ENCODE measurements at places on chromosomes 2 and 18. TPM values are rescaled to one million over a fixed set of nuclear protein-coding genes. Genes with fewer than 3 reads are reported as not detected.

The AKAIN1 gene
- total RNA-seq = not detected

GRCh38 chr18:3345885-3346284, 84.0 kb downstream of the MYL12B start:
- no peak overlapping the region for H3K27ac ChIP-seq
- no peaks in the 10 kb centered on the region for H3K27me3 ChIP-seq
- no peaks in the 10 kb centered on the region for H3K4me1 ChIP-seq

GRCh38 chr2:8149985-8150539, 531.8 kb upstream of the ID2 start:
- H3K27ac ChIP-seq = no peak overlapping the region
- no peak overlapping the region for H3K4me3 ChIP-seq
- H3K4me1 ChIP-seq = no peaks in the 10 kb centered on the region
- no peaks in the 10 kb centered on the region for H3K36me3 ChIP-seq
- no peak for DNase-seq
- H3K27me3 ChIP-seq = no peaks in the 10 kb centered on the region

- peaks cover 70% of the 10 kb centered on the region for H3K27me3 ChIP-seq
- no peak overlapping the region for H3K27ac ChIP-seq
- peak; percentile 28 for DNase-seq
- H3K4me3 ChIP-seq = peak overlapping the region; percentile 11
- peaks cover 9% of the 10 kb centered on the region for H3K4me1 ChIP-seq
Measured at GRCh38 chr2:174729797-174730697, 34.2 kb downstream of the CHRNA1 start.

GRCh38 chr2:84526562-84526961, 10.3 kb downstream of the DNAH6 start:
- H3K27me3 ChIP-seq = no peaks in the 10 kb centered on the region
- no peaks in the 10 kb centered on the region for H3K36me3 ChIP-seq
- no peak for DNase-seq
- no peaks in the 10 kb centered on the region for H3K4me1 ChIP-seq
- no peak overlapping the region for H3K27ac ChIP-seq
- no peak overlapping the region for H3K4me3 ChIP-seq

- DNase-seq = no peak
- H3K4me3 ChIP-seq = no peak overlapping the region
- H3K4me1 ChIP-seq = no peaks in the 10 kb centered on the region
- no peaks in the 10 kb centered on the region for H3K36me3 ChIP-seq
Measured at GRCh38 chr2:174981331-174981730, 23.9 kb downstream of the CHN1 start.

GRCh38 chr2:30282721-30283120, 51.4 kb downstream of the LBH start:
- no peaks in the 10 kb centered on the region for H3K36me3 ChIP-seq
- no peak overlapping the region for H3K4me3 ChIP-seq
- H3K27ac ChIP-seq = no peak overlapping the region

GRCh38 chr2:81389203-81389602, 1084.7 kb upstream of the LRRTM1 start:
- no peaks in the 10 kb centered on the region for H3K36me3 ChIP-seq
- no peak overlapping the region for H3K27ac ChIP-seq
- H3K4me1 ChIP-seq = no peaks in the 10 kb centered on the region
- no peaks in the 10 kb centered on the region for H3K27me3 ChIP-seq

DNA sequence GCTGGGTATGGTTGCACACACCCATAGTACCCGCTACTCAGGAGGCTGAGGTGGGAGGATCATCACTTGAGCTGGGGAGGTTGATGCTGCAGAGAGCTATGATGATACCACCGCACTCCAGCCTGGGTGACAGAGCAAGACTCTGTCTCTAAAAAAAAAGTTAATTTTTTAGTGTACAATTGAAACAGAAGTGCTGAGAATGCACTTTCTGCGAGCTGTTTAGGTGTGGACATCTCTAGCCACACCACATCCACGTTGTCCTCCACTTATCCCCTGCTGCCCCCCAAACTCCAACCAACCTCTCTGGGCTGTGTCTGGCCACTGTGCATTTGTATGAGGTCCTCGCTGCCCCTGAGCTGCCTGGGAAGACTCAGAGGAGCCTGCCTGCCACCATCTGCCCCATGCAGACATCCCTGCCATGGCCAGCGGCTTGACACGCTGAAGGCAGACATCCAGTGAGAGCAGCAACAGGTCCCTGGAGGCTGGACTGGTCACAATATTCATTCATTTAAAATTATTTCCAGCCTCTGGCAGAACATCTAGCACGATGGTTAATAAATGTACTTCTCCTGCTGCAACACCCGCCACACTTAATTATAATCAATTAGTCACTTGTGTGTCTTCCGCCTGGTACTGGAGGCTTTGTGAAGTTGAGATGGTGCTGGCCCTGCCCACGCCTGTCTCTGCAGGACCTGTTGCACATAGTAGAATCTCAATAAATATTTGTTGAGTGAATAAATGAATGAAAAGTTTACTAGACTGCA, 3.7 kb upstream of the AFF3 start:
- no peak overlapping the region for H3K4me3 ChIP-seq
- no peaks in the 10 kb centered on the region for H3K4me1 ChIP-seq
- no peak for DNase-seq
- H3K27me3 ChIP-seq = no peaks in the 10 kb centered on the region

- no peaks in the 10 kb centered on the region for H3K27me3 ChIP-seq
- H3K36me3 ChIP-seq = no peaks in the 10 kb centered on the region
- H3K4me3 ChIP-seq = no peak overlapping the region
- H3K27ac ChIP-seq = peak overlapping the region; percentile 55
- H3K4me1 ChIP-seq = peaks cover 17% of the 10 kb centered on the region
Measured at GRCh38 chr18:45255197-45255890, 359.9 kb upstream of the SLC14A2 start.

DNA sequence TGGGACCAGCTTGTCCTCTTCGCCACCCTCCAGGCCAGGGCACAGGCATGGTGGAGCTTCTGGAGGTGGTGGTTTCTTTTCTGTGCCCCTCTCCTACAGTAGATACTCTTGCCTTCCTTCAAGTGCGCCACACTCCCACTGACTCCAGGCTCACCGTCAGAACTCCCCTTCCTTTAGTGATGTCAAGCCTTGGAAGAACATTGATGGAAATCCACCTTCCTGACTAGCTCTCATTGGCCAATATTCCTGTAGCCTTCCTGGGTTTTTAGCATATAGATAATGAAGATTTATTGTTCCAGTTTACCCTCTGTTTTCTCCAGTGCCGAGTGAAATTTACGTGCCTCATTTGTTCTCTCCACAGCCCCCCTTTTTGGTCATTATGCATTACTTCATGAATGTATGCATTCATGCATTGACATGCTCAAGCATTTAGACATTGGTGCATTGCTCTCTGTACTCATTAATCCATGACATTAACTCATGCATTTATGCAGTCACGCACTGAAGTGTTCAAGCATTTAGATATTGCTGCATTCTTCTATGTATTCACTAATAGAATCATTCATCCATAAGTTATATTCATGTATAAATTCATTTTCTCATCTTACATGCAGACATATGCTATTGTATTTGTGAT, 37.3 kb downstream of the PLB1 start:
- no peak for DNase-seq
- no peaks in the 10 kb centered on the region for H3K36me3 ChIP-seq
- H3K27me3 ChIP-seq = no peaks in the 10 kb centered on the region
- no peaks in the 10 kb centered on the region for H3K4me1 ChIP-seq

- no peak overlapping the region for H3K27ac ChIP-seq
- peaks cover 4% of the 10 kb centered on the region for H3K4me1 ChIP-seq
- H3K4me3 ChIP-seq = no peak overlapping the region
- no peaks in the 10 kb centered on the region for H3K36me3 ChIP-seq
- H3K27me3 ChIP-seq = no peaks in the 10 kb centered on the region
- no peak for DNase-seq
Measured at GRCh38 chr18:62452280-62452831, 70.5 kb upstream of the ZCCHC2 start.

- H3K27ac ChIP-seq = no peak overlapping the region
- no peaks in the 10 kb centered on the region for H3K27me3 ChIP-seq
- no peak overlapping the region for H3K4me3 ChIP-seq
- no peaks in the 10 kb centered on the region for H3K36me3 ChIP-seq
- DNase-seq = no peak
- no peaks in the 10 kb centered on the region for H3K4me1 ChIP-seq
Measured at GRCh38 chr2:145273840-145274239, 753.9 kb upstream of the ZEB2 start.

Data from left lung (tissue), 14 donors.